ENCODE measurements at places on chromosomes 5 and 9. TPM values are rescaled to one million over a fixed set of nuclear protein-coding genes. Genes with fewer than 3 reads are reported as not detected.
A peak's percentile ranks its signal among the peaks of the same experiment; 100 is the strongest.

PCDHB12 gene
- polyA plus RNA-seq = 1.9 TPM

DNA sequence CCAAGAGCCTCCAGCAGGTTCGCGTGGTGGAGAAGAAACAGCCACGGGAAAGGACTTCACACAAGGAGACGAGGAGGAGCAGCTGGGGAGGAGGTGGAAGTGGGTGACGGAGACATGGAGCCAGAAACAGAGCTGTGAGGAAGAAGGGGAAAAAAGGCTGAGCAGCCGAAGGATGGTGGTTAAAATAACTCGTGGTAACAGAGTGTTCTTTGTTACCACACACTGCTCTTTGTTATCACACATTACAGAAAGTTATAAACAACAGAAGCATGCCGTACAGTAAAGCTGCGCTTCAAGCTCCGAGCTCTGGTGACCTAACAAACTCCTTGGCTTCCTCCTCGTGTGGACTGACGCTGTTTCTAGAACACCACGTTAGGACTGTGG lies 215.4 kb downstream of the GLIS3 start:
- no peak overlapping the region for H3K27ac ChIP-seq
- peaks cover 4% of the 10 kb centered on the region for H3K36me3 ChIP-seq
- no peak overlapping the region for H3K4me3 ChIP-seq
- H3K4me1 ChIP-seq = 0 out of 2 replicates have a peak, but pooled peaks cover 15% of the 10 kb centered on the region
- no peaks in the 10 kb centered on the region for H3K27me3 ChIP-seq

GRCh38 chr5:7324919-7325318 lies 71.0 kb upstream of the ADCY2 start:
- H3K4me3 ChIP-seq = no peak overlapping the region
- H3K4me1 ChIP-seq = peaks cover 16% of the 10 kb centered on the region
- no peaks in the 10 kb centered on the region for H3K27me3 ChIP-seq
- no peak overlapping the region for H3K27ac ChIP-seq
- DNase-seq = no peak
- no peaks in the 10 kb centered on the region for H3K36me3 ChIP-seq

- no peaks in the 10 kb centered on the region for H3K36me3 ChIP-seq
- H3K27me3 ChIP-seq = no peaks in the 10 kb centered on the region
- no peak overlapping the region for H3K4me3 ChIP-seq
- no peaks in the 10 kb centered on the region for H3K4me1 ChIP-seq
- DNase-seq = no peak
Observed at GRCh38 chr5:99948850-99949249, 586.3 kb upstream of the FAM174A start.

SLC6A19 gene
- not detected for polyA plus RNA-seq

FAM153A gene
- polyA plus RNA-seq = not detected

DNA sequence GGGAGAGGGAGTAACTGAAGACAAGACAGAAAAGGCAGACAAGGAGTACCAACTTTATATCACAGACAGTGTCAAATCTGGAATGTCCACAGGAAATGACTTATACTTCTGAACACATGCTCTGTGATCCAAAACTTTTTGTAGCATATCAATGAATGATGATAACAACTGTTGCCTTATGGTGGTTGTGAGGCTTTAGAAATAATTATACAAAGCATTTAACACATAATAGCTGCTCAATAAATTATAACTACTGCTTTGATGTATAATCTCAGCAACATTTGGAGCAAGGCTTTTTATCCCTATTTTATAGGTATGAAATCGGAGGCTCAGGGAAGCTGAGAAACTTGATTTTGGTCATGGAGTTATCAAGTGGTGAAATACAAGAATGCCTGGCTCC lies 3.3 kb upstream of the ASTN2 start:
- DNase-seq = no peak
- peaks cover 29% of the 10 kb centered on the region for H3K27me3 ChIP-seq
- H3K4me1 ChIP-seq = no peaks in the 10 kb centered on the region
- no peaks in the 10 kb centered on the region for H3K36me3 ChIP-seq

DNA sequence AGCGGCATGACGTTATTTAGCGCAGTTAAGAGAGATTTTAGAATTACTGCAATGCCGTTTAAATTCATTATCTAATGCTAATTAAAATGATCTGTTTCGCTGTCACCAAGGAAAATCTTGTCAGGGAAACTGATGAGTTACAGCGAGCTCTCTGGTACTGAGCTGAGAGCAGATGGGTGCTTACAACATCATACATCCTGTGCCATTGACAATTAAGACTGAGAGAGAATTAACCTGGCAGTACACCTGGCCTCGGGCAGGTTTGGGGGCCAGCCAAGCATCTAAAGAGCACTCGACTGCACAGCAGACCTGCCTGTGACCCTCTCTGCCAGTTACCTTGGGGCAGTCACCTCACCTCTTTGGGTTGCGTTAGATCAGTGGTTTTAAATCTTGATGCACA lies 55.0 kb downstream of the PUM3 start:
- H3K27me3 ChIP-seq = no peaks in the 10 kb centered on the region
- H3K36me3 ChIP-seq = peaks cover 58% of the 10 kb centered on the region
- no peak for DNase-seq
- H3K27ac ChIP-seq = no peak overlapping the region
- no peaks in the 10 kb centered on the region for H3K4me1 ChIP-seq

DNA sequence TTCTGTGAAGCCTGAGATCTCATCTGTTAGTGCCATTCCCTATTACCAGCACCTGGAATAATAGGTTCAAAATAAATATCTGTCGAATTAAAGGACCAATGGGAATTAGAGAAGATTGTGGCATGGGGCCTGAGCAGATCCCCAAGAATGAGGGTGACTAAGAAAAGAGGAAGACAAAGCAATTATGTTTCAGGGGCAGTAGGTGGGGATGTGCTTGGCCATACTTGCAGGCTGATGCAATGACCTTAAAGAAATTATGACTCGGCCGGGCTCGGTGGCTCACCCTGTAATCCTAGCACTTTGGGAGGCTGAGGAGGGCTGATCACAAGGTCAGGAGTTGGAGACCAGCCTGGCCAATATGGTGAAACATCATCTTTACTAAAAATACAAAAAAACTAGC lies 562.8 kb downstream of the PTPRD start:
- H3K4me3 ChIP-seq = no peak overlapping the region
- DNase-seq = no peak
- H3K36me3 ChIP-seq = no peaks in the 10 kb centered on the region

LECT2 gene
- 0.60 TPM for polyA plus RNA-seq

ISL1 gene
- polyA plus RNA-seq = 15.2 TPM

ERBIN gene
- polyA plus RNA-seq = 10.3 TPM

DNA sequence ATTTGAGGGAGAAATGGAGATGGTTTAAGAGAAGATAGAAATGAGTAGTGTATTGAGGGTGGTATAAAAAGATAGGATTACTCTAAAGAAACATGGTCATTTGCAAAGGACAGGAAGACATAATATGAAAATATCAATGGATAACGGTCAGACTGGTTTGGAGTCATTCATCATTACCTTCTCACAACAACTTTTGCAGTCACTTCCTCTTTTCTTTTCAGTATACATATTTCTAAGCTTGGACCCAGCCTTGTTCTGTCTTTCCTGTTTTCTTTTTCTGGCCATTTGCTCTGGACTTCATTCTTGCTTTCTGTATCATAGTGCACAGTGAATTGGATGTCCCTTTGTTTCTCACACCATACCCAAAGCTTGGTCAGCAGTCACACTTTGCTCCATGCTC lies 966.5 kb upstream of the TYRP1 start:
- no peak overlapping the region for H3K27ac ChIP-seq
- H3K27me3 ChIP-seq = no peaks in the 10 kb centered on the region
- no peak for DNase-seq
- H3K4me1 ChIP-seq = no peaks in the 10 kb centered on the region
- no peaks in the 10 kb centered on the region for H3K36me3 ChIP-seq
- no peak overlapping the region for H3K4me3 ChIP-seq

ENHO gene
- 1.5 TPM for polyA plus RNA-seq

LCN10 gene
- polyA plus RNA-seq = not detected

DNA sequence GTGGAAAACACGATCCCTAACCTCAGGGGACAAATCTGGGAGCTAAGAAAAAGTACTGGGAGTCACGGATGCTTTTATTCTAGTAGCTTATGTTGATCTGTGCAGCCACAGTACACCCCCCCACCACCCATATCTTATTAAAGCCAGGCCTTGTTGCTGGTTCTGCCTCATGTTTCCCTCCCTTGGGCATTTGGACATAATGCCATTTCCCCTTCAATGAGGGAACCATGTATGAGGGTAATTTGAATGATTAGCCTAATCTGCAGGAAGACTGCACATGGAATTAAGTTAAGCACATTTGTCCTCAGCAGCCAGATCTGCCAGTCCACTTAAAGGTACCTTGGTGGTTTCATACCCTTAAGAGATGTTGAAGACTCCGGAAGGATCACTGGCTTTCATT lies 102.0 kb downstream of the ARHGAP26 start:
- no peaks in the 10 kb centered on the region for H3K36me3 ChIP-seq
- DNase-seq = peak; percentile 76
- peaks cover 52% of the 10 kb centered on the region for H3K4me1 ChIP-seq
- no peak overlapping the region for H3K4me3 ChIP-seq
- no peaks in the 10 kb centered on the region for H3K27me3 ChIP-seq
- peak overlapping the region; percentile 95 for H3K27ac ChIP-seq

DNA sequence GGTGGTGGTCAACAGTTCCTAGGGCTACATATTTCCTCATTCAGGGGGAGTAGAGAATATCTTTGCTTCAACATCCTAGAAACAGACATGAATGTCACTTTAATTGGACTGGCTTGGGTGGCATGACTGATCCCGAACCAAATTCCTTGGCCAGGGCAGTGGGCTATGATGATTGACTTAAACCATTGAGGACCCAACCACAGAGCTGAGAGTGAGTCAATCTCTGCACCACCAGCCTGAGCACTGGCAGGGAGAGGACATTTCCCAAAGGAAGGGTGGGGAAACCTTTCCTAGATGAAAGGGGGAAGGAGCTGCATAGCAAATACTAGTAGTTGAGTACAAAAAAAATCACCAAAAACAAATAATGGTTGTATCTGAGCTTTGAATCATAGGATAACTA lies 52.8 kb upstream of the ENTREP1 start:
- H3K27ac ChIP-seq = no peak overlapping the region
- no peaks in the 10 kb centered on the region for H3K36me3 ChIP-seq
- H3K4me3 ChIP-seq = no peak overlapping the region
- no peaks in the 10 kb centered on the region for H3K4me1 ChIP-seq

DNA sequence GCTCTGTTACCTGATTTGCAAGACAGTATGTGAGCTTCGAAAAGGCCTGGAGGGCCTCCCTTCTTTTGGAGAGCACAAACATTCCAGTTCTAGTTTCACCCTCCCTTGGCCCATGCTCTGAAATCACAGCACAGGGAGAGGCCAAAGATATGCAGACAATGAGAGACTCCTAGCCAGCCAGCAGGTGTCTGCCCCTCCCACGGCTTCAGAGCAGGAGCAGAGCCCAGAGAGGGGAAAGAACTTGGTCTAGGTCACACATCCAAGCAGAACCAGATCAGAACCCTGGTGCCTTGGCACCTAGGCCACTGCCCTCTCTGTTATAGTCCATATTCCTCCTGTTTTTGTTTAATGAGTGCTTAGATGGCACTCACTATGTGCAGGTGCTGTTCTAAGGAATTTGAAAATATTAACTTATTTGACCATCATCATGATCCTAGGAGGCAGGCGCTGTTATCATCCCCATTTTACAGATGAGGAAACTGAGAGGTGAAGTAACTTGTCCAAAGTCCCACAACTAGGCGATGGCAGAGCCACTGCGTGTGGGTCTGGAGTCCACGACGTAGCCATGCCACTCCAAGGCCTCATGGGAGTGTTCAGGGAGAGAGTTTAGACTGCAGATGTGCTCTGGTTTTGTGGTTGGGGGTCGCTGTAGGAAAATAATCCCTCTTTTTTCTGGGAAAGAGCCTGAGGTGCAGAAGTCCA lies 27.2 kb downstream of the TMOD1 start:
- H3K4me1 ChIP-seq = no peaks in the 10 kb centered on the region
- DNase-seq = no peak
- no peaks in the 10 kb centered on the region for H3K27me3 ChIP-seq
- H3K36me3 ChIP-seq = peaks cover 12% of the 10 kb centered on the region
- H3K27ac ChIP-seq = no peak overlapping the region

- no peak for DNase-seq
- H3K4me1 ChIP-seq = no peaks in the 10 kb centered on the region
- no peaks in the 10 kb centered on the region for H3K27me3 ChIP-seq
- H3K4me3 ChIP-seq = no peak overlapping the region
- H3K36me3 ChIP-seq = no peaks in the 10 kb centered on the region
Observed at GRCh38 chr5:152329761-152330283, 75.3 kb downstream of the NMUR2 start.

DNA sequence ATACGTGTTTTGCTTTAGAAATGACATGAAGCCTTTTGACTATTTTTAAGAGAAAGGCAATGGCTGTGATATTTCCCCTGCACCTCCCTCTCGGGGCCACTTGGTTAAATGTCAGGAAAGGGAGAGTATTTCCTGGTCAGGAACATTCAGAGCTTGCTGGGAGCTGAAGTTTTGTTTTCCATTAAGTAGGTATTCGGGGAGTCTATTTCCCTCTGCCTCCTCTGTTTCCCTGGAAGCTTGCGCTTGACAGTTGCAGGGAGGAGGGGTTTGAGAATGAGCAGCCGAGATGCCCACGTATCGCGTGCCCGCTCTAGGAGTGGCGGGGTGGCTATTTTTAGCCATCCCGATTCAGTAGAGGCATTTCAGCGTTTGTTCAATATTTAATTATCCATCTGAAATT lies 6.7 kb downstream of the DAB2IP start:
- H3K27ac ChIP-seq = no peak overlapping the region
- no peaks in the 10 kb centered on the region for H3K27me3 ChIP-seq
- no peak for DNase-seq

DNA sequence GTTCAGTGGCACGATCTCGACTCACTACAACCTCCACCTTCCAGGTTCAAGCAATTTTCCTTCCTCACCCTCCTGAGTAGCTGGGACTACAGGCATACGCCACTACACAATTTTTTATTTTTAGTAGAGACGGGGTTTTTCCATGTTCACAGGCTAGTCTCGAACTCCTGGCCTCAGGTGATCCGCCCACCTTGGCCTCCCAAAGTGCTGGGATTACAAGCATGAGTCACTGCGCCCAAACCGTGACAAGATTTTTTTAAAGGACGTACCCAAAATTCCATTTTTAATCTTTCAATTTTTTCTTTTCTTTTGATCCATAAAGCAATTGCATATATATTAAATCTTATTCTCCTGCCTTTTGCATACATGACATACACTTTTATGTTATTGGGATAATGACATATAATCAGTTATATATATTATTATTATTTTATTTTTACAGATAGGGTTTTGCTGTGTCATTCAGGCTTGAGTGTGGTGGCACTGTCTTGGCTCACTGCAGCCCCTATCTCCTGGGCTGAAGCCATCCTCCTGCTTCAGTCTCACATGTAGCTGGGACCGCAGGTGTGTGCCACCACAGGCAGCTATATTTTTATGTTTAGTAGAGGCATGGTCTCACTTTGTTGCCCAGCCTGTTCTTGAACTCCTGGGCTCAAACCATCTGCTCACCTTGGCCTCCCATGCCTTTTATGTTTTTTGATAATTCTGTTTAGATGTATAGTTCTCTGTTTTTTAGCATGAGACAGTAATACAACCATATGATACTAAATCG lies 71.9 kb downstream of the RAB24 start:
- no peaks in the 10 kb centered on the region for H3K36me3 ChIP-seq
- H3K4me1 ChIP-seq = peaks cover 5% of the 10 kb centered on the region
- no peak overlapping the region for H3K4me3 ChIP-seq
- no peak overlapping the region for H3K27ac ChIP-seq
- no peaks in the 10 kb centered on the region for H3K27me3 ChIP-seq

GRCh38 chr9:69421908-69422801 lies 97.1 kb downstream of the ENTREP1 start:
- H3K27ac ChIP-seq = no peak overlapping the region
- DNase-seq = peak; percentile 81
- peaks cover 2% of the 10 kb centered on the region for H3K4me1 ChIP-seq
- H3K27me3 ChIP-seq = no peaks in the 10 kb centered on the region
- H3K4me3 ChIP-seq = no peak overlapping the region

- H3K4me1 ChIP-seq = no peaks in the 10 kb centered on the region
- H3K27me3 ChIP-seq = no peaks in the 10 kb centered on the region
- no peaks in the 10 kb centered on the region for H3K36me3 ChIP-seq
- DNase-seq = no peak
Observed at GRCh38 chr9:69611221-69611620, 61.0 kb downstream of the APBA1 start.
